Thyroid gland (tissue), 4 donors: ENCODE measurements at places on chromosomes 16 and 17.

GRCh38 chr17:31294231-31294630 lies 2.8 kb downstream of the OMG start:
- DNase-seq = no peak
- H3K4me1 ChIP-seq = no peaks in the 10 kb centered on the region
- H3K27ac ChIP-seq = no peak overlapping the region
- H3K4me3 ChIP-seq = no peak overlapping the region

GRCh38 chr16:18984435-18985005 lies 786 bp downstream of the TMC7 start:
- H3K4me3 ChIP-seq = no peak overlapping the region
- H3K27me3 ChIP-seq = no peaks in the 10 kb centered on the region
- H3K4me1 ChIP-seq = peaks cover 3% of the 10 kb centered on the region
- peak overlapping the region; percentile 2 for H3K27ac ChIP-seq
- DNase-seq = no peak

DNA sequence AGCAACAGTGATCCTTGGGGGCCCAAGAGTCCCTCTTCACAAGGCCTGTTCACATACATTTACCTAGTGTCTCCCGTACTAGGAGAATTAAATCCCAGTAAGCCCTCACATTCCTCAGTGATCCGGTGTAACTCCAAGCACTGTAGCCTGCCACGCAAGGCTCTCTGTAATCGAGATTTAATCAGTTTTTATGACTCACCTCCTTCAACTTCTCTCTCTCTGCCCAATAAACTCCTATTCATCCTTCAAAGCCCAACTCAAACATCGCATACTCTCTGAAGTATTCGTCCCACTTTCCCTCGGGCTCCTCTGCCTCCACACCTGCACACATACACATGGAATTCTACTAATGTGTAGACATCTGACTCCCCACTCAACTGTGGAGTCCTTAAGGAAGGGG lies 141.8 kb downstream of the CMIP start:
- H3K36me3 ChIP-seq = no peaks in the 10 kb centered on the region
- no peak overlapping the region for H3K27ac ChIP-seq
- no peaks in the 10 kb centered on the region for H3K27me3 ChIP-seq
- no peak overlapping the region for H3K4me3 ChIP-seq
- no peaks in the 10 kb centered on the region for H3K4me1 ChIP-seq
- no peak for DNase-seq

DNA sequence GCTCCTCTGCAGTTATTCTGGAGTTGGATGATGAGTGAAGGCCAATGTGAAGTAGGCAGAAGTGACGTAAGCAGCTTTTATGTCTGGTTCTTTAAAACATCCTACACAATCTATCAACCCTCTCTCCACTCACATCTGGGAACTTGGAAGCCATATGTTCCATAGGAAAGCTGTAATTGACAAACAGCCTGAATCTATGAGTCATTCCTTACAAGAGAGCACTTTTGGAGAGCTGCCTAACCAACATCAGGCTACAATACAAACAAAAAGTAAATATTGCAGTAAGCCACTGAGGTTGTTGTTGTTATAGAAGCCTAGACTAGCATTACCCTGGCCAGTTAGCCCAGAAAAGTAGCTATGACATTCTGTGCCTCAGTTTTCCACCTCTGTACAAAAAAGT lies 5.9 kb downstream of the CCL7 start:
- H3K36me3 ChIP-seq = no peaks in the 10 kb centered on the region
- H3K4me3 ChIP-seq = no peak overlapping the region
- DNase-seq = no peak

- DNase-seq = no peak
- H3K27me3 ChIP-seq = no peaks in the 10 kb centered on the region
- no peak overlapping the region for H3K4me3 ChIP-seq
- H3K27ac ChIP-seq = no peak overlapping the region
- peaks cover 33% of the 10 kb centered on the region for H3K4me1 ChIP-seq
Measured at GRCh38 chr17:42290577-42290976, 2.3 kb downstream of the STAT5A start.

DNA sequence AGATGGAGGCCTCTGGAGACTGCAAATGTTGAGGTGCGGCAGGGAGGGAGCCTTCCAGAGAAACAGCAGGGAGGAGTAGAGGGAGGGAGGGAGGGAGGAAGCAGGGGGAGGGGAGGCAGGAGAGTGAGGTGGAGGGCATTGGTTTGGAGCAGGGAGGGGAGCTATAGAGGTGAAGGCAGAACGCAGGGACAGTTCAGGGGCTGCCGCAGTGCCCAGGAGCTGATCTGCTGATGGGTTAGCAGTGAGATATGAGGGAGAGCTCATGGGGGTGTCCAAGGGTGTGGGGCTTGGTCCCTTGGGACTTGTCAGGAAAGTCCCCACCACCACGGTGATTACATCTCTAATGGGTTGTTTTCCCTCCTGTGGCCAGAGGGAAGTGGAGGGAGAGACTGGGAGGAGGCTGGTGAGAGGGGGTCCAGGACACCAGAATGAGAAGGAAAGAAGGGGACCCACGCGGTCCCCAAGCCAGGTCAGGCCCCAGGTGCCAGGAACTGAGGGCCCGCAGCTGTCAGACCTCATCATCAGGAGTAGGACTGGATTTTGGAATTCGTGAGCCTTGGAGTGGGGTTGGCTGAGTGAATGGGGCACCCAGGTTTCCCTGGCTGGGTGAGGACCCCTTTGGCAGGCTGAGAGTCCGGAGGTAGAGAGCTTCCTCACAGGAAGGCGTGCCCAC lies 11.2 kb downstream of the CA4 start:
- DNase-seq = no peak
- H3K4me1 ChIP-seq = no peaks in the 10 kb centered on the region
- peak overlapping the region; percentile 50 for H3K27ac ChIP-seq
- no peaks in the 10 kb centered on the region for H3K27me3 ChIP-seq
- no peaks in the 10 kb centered on the region for H3K36me3 ChIP-seq
- H3K4me3 ChIP-seq = no peak overlapping the region

- H3K36me3 ChIP-seq = no peaks in the 10 kb centered on the region
- no peak overlapping the region for H3K27ac ChIP-seq
- H3K27me3 ChIP-seq = no peaks in the 10 kb centered on the region
- H3K4me1 ChIP-seq = no peaks in the 10 kb centered on the region
- no peak overlapping the region for H3K4me3 ChIP-seq
Measured at GRCh38 chr16:88507231-88507743, 54.2 kb downstream of the ZFPM1 start.

- H3K27me3 ChIP-seq = no peaks in the 10 kb centered on the region
- peaks cover 17% of the 10 kb centered on the region for H3K36me3 ChIP-seq
- DNase-seq = no peak
- no peak overlapping the region for H3K27ac ChIP-seq
- H3K4me3 ChIP-seq = no peak overlapping the region
Measured at GRCh38 chr17:81900181-81900820, 1.7 kb upstream of the NPB start.

GRCh38 chr16:66959704-66960161 lies 1.3 kb upstream of the CES3 start:
- H3K36me3 ChIP-seq = no peaks in the 10 kb centered on the region
- DNase-seq = no peak
- no peak overlapping the region for H3K4me3 ChIP-seq
- no peaks in the 10 kb centered on the region for H3K27me3 ChIP-seq

GRCh38 chr17:77455111-77455890 lies 314.5 kb downstream of the SEC14L1 start:
- no peak for DNase-seq
- H3K36me3 ChIP-seq = no peaks in the 10 kb centered on the region

- H3K4me1 ChIP-seq = no peaks in the 10 kb centered on the region
- no peak for DNase-seq
- no peak overlapping the region for H3K4me3 ChIP-seq
- no peaks in the 10 kb centered on the region for H3K27me3 ChIP-seq
- no peaks in the 10 kb centered on the region for H3K36me3 ChIP-seq
- H3K27ac ChIP-seq = no peak overlapping the region
Measured at GRCh38 chr16:27932542-27933135, 130.9 kb downstream of the GSG1L start.

GRCh38 chr17:81035521-81036196 lies 708 bp downstream of the BAIAP2 start:
- peak; percentile 44 for DNase-seq
- peaks cover 61% of the 10 kb centered on the region for H3K4me1 ChIP-seq
- no peaks in the 10 kb centered on the region for H3K36me3 ChIP-seq
- no peak overlapping the region for H3K4me3 ChIP-seq

GRCh38 chr16:68995011-68995504 lies 110.4 kb upstream of the HAS3 start:
- peaks cover 12% of the 10 kb centered on the region for H3K4me1 ChIP-seq
- DNase-seq = peak; percentile 16
- no peaks in the 10 kb centered on the region for H3K27me3 ChIP-seq
- peak overlapping the region; percentile 70 for H3K27ac ChIP-seq

DNA sequence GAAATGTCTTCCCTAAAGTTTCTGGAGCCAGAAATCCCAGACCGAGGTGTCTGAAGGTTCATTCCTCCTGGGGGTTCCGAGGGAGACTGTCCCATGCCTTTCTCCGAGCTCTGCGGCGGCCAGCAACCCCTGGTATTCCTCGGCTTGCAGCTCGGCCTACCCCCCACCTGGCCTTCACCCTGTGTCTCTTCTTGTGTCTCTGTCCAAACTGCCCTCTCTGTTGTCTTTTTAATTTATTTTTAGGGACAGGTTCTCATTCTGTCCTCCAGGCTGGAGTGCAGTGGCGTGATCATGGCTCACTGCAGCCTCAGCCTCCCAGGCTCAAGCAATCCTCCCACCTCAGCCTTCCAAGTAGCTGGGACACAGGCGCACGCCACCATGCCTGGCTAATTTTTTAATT lies 211.7 kb downstream of the SEC14L1 start:
- peak overlapping the region; percentile 88 for H3K27ac ChIP-seq
- H3K4me1 ChIP-seq = peaks cover 32% of the 10 kb centered on the region
- H3K36me3 ChIP-seq = no peaks in the 10 kb centered on the region
- H3K4me3 ChIP-seq = no peak overlapping the region
- DNase-seq = peak; percentile 3

GRCh38 chr17:83086907-83087787 lies 7.7 kb downstream of the METRNL start:
- H3K36me3 ChIP-seq = peaks cover 12% of the 10 kb centered on the region
- no peak for DNase-seq
- H3K27me3 ChIP-seq = no peaks in the 10 kb centered on the region
